NCI-H2029 treated with DMSO at 0.1 percent for 48 hours (cell line): ENCODE measurements at places on chromosomes 1 and 21.

GRCh38 chr1:12450090-12450755 is 167.8 kb downstream of the DHRS3 start:
- peak; percentile 62 for DNase-seq

DNA sequence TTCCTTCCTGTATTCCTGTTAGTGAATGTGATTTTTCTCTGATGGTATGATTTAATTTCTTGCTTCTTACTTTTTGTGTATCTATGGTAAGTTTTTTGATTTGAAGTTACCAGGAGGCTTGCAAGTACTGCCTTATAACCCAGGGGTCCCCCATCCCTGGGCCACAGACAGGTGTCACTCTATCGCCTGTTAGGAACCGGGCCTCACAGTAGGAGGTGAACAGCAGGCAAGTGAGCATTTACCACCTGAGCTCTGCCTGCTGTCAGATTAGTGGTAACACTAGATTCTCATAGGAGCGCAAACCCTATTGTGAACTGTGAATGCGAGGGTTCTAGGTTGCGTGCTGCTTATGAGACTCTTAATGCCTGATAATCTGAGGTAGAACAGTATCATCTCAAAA is 143.3 kb downstream of the RPS6KC1 start:
- DNase-seq, result no peak

DNA sequence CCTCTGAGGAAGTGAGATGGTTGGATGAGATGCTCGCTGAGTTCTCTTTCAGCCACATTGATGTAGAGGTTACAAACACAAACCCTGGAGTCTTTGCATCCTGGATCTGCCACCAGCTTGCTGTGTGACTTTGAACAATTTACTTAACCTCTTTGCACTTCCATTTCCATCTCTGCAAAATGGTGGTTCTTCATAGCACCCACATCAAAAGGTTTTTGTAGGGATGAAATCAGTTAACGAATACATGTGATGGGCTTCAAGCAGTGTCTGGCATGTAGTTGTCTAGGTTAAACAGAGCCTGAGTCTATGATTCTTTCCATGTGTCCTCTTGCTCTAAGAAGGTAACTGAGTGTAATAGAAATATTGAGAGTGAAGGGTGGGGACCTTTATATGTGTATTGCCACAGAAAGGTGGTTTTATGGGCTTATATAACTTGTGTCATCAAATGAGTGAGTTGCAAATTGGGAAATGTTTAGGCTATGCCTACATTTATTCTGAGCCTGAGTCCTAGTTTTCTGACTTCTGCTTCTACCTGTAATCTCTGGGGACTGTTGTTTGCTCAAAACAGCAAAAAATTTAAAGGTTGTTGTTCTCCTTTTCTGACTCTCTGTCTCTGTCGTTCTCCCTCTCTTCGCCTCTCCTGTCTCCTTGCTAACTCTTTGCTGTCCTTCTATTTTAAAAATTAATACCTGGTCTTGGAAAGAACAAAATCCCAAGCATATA is 27.3 kb upstream of the LRRN2 start:
- no peak for DNase-seq

DNA sequence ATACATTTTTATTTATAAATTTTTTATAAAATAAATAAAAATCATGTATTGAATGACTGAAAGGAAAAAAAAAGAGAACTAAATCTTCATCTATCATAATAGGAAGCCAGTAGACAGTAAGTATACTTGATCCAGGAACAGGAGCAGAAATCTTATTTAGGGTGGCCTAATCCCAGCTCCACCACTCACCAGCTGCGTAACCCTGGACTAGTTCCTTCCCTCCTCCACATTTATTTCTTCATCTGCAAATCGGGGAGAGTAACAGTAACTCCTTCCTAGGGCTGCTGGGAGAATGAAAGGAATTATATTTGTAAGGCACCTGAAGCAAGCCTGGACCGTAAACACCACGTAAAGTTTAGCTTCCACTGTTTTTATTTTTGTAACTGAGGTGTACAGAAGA is 17.9 kb downstream of the GLIS1 start:
- DNase-seq, result no peak
